Activated CD8-positive, alpha-beta T cell treated with anti-CD3 and anti-CD28 coated beads, Interleukin-2, amount 10 ng/mL, durations not matched to agents 7 days and 5 days (primary cell): ENCODE measurements at places on chromosomes 4 and X. TPM values are rescaled to one million over a fixed set of nuclear protein-coding genes. Genes with fewer than 3 reads are reported as not detected.

DNA sequence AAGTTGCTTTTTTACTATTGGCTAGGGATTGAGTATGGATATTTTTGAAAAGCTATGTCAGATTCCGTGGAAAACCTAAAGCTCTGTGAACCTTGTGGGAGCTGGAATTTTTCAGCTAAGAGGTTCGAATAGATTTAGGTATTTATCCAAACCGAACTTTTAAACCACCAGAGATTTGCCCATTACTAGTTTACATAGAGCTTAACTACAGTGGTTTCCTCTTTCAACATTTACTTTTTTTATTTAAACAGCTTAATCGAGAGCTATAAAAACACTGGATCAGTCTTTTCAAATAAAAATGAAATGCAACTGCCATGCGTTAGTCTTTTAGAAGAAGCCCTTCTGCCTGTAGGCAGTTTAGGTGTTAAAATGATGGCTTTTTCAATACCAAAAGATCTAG lies 377.0 kb downstream of the RPA4 start:
- no peak for DNase-seq

- DNase-seq: no peak
Observed at GRCh38 chr4:107600436-107600835, 119.6 kb downstream of the PAPSS1 start.

- DNase-seq: no peak
Observed at GRCh38 chr4:107497054-107497453, 223.0 kb downstream of the PAPSS1 start.

DNA sequence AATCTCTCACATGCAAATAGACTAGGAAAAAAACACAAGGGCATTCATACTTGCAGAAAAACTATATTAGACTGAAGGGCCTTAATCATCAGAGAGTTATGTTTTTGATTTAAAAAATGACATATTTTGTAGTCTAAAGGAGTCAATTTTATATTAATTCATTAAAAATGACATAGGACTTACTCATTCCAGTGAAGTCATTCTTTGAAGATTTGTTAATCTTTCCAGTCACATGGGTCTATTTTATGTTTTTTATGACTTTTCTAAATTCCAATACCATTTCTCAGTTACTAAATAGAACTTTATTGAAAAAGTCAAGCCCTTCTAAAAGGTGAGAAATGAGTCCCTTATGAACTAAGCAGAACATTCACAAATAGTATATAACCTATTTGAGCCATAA lies 743.8 kb upstream of the INTU start:
- DNase-seq: no peak

DNA sequence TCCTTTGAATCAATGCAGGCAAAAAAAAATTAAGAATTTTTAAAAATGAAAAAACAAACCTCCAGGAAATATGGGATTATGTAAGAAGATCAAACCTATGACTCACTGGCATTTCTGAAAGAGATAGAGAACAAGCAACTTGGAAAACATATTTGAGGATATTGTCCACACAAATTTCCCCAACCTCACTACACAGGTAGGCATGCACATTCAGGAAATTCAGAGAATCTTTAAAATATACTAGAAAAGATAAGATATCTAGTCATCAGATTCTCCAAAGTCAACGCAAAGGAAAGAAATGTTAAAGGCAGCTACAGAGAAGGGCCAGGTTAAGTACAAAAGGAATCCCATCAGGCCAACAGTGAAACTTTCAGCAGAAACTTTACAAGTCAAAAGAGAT lies 85.6 kb downstream of the ANTXR2 start:
- DNase-seq: no peak

The ARHGAP36 gene
- total RNA-seq: not detected

The DDX53 gene
- not detected for total RNA-seq

The NSUN7 gene
- not detected for total RNA-seq

GRCh38 chr4:74056114-74056857 lies 17.8 kb upstream of the CXCL3 start:
- DNase-seq: no peak

- no peak for DNase-seq
Observed at GRCh38 chr4:88705805-88706492, 8.3 kb upstream of the NAP1L5 start.

GRCh38 chr4:76748649-76749048 lies 149.3 kb downstream of the SOWAHB start:
- peak; percentile 33 for DNase-seq

GRCh38 chr4:147599769-147600168 lies 17.4 kb upstream of the TMEM184C start:
- no peak for DNase-seq

- no peak for DNase-seq
Observed at GRCh38 chrX:149185087-149185486, 320.0 kb downstream of the IDS start.

- DNase-seq: no peak
Observed at GRCh38 chr4:38149997-38150671, 189.9 kb downstream of the PTTG2 start.

GRCh38 chr4:81359207-81359606 lies 112.5 kb downstream of the RASGEF1B start:
- DNase-seq: no peak

DNA sequence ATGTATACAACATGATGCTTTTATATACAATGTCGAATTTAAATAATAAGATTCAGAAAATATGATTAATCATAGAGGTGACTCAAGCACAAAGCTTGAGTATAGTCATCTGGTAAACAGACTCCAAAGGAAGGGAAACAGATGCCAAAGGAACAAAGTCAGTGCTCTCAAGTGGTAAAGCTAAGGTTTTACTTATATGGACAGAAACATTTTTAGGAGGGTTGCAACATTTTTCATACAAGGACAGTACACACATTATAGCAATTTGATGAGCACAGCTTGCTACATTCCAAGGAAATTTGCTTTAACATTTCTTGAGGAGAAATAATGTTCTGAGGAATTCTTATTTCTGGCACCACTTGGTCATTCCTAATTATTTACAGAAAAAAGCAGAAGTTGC lies 333.4 kb upstream of the AADAT start:
- DNase-seq: no peak

DNA sequence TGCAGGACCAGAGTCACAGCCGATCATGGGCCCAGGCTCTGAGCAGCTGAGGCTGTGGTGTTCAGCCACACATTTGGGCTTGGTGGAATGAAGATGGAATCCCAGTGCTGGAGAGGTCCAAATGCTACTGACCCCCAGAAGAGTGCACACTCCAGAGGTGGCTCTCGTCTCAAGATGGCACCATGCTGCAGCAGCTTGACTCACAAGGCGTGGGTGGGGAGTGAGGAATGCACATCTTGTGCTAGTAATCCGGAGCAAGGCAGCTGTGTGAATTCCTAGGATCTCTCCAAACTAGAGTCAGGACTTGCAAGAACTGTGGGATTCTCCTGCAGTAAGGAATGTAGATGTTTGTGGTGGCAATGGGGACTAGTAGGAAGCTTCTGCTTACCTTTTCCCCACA lies 28.7 kb downstream of the RAB28 start:
- no peak for DNase-seq

DNA sequence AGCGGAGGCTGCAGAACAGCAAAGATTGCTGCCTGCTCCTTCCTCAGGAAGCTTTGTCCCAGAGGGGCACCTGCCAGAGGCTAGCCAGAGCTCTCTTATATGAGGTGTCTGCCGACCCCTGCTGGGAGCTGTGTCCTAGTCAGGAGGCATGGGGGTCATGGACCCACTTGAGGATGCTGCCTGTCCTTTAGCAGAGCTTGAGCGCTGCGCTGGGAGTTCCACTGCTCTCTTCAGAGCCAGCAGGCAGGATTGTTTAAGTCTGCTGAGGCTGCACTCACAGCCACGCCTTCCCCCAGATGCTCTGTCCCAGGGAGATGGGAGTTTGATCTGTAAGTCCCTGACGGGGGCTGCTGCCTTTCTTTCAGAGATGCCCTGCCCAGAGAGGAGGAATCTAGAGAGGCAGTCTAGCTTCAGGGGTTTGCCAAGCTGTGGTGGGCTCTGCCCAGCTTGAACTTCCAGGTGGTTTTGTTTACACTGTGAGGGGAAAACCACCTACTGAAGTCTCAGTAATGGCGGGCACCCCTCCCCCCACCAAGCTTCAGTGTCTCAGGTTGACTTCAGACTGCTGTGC lies 10.9 kb downstream of the DCK start:
- DNase-seq: peak; percentile 71

The SMIM10L2A gene
- 0.65 TPM for total RNA-seq

DNA sequence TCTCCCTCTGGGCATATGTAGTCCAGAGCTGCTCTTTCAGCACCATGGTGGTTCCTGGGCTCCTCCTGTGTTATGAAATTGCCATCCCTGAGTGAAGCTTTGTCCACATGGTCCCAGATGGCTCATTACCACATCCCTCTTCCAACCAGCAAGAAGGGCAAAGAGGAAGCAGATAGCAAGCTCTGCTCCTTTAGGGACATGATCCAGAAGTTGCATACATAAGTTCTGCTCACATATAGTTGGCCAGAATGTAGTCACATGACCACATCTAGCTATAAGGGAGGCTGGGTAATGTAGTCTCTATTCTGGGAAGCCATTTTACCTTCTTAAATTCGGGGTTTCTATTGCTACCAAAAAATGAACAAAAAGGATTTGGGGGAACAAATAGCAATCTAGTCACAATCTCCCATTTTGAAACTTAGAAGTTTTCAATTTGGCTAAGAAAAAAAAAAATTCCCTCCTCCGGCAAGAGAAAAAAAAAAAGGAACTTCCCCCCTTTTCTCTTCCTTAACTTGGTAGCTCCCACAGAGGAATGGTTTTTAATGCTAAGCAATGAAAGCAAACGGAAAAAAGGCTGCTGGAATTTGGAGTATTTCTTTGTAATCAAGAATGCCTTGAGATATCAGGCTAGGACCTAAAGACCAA lies 88.2 kb upstream of the USP9X start:
- DNase-seq: no peak

The TMA16 gene
- 34.1 TPM for total RNA-seq

The FAM50A gene
- total RNA-seq: 62.7 TPM

DNA sequence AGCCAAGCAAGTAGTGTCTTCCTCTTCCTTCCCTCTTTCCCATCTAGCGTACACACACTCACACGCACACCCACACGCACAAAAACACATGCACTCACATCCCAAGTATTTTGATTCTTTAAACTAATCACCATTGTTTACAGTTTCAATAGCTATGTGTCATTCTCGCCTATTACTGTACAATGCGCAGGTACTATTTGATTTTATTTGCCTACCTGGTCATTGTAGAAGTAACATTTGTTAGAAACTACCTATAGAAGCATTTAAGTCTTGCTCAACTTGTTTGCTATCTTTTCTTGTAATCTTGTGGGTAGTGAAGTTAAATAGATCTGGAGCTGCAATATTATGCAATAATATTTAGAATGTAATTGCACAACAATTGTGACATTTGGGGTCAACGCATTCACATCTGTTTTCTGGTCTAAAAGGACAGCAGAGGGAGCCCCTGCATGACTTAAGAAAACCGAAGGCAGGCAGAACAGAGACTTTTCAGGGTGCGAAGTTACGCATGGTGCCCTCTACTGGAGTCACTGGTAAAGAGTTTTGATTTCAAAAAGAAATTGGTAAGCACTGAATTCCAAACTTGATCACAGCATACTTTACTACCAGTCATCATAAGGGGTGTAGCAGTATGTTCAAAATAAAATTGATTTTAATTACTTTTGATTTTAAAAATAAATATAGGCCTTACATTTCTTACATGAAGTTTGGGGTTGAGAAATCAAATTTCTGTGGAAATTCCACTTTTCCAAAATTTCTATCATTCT lies 503.3 kb upstream of the FAM241A start:
- peak; percentile 64 for DNase-seq

The SFRP2 gene
- total RNA-seq: not detected

DNA sequence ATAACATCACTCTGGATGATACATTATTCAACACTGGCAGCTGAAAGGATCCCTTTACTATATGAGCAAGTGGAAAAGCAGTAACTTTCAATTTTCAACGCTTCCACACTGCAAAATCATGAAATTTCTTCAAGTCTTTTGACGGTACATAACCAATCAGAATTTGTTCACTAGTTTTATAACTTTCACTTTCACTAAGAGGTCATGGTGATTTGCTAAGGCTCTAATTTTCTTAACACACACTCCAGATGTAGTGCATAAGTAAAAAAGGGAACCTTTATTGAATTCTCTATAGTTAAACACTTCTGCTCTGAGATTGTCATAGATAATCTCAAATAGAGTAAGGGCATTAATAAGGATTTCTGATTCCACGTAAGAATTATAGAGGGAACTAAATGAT lies 4.1 kb downstream of the ARMCX2 start:
- DNase-seq: no peak

- no peak for DNase-seq
Observed at GRCh38 chr4:90112715-90113114, 14.5 kb upstream of the CCSER1 start.

The RHOXF1 gene
- not detected for total RNA-seq

DNA sequence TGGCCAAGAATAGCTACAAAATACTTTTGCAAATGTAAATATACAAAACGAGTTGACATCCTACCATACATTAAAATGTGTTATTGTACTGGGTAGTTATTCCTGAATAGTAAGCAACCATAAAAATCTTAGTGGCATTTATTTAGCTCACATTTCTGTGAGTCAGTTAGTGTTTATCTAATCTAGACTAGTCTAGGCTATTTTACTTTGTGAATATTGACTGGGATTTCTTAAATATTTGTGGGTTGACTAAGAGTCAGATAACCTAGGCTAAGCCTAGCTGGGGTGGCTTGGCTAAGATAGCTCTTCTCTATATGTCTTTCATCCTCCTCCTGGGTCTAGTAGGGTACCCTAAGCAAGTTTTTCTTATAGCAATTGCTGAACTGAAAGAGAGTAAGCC lies 543.8 kb upstream of the DIAPH2 start:
- DNase-seq: no peak

GRCh38 chr4:101169044-101170014 lies 178.0 kb downstream of the PPP3CA start:
- peak; percentile 74 for DNase-seq

The PPP4R3C gene
- total RNA-seq: not detected

DNA sequence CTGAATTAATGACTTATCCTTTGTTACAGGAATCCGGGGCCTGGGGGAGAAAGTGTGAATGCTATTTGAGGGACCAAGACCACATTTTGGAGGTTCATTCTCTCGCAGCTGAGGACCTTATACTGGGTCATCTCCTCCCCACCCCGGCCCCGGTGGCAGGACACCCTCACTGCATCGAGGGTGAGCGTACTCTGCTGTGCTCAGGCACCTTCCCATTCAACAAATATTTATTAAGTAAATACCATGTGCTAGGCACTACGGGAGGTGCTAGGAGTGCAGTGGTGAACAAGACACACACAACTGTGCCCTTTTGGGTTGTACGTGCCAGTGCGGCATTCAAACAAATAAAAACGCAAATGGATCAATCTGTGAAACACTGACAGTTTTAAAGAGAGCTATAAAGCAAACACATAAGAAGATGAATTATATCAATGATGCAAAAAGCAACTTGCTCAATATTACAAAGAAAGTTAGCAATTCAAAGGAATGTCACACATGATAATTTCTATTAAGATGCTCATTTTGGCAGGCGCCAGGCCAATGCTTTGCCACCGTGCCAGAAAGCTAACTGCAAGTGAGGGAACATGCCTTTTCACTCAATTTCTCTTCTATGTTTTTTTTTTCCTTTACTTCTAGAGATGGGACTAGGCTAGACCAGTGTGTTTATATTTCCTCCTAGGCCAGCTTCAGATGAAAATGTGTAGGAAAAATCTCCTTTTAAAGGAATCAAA lies 24.6 kb downstream of the ADGRG2 start:
- no peak for DNase-seq
